ENCODE measurements at places on chromosomes 3 and 15. TPM values are rescaled to one million over a fixed set of nuclear protein-coding genes. Genes with fewer than 3 reads are reported as not detected.

DNA sequence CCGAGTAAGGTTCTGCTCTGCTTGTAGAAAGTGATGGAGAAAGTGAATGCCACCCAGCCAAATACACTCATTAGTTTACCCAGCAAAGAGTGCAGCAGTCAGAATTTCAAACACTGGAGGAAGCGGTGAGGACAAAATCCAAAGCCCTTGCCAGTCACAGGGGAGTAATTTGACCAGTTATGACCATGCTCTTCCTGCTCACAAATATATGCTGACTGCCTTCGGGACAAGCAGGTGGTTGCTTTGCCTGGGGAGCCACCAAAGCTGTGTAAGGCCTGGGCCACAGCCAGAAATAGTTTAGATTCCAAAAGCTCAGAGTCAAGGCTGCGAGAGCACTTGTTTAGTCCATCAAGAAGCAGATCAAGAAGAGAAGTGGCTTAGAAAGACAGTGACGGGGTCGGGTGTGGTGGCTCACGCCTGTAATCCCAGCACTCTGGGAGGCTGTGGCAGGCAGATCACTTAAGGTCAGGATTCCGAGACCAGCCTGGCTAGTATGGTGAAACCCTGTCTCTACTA, 51.0 kb upstream of the ATP13A3 start:
- DNase-seq = peak; percentile 53

- DNase-seq = peak; percentile 39
Observed at GRCh38 chr15:90594301-90594738, 64.6 kb downstream of the CRTC3 start.

GRCh38 chr3:44761101-44761423, 357 bp downstream of the KIAA1143 start:
- no peak for DNase-seq

ZBTB47 gene
- 17.3 TPM for total RNA-seq
